ENCODE measurements at places on chromosomes 1 and 21. TPM values are rescaled to one million over a fixed set of nuclear protein-coding genes. Genes with fewer than 3 reads are reported as not detected.

Gene TNFRSF9
- total RNA-seq, result not detected

GRCh38 chr1:110639724-110640386, 33.7 kb upstream of the KCNA2 start:
- no peak for DNase-seq

DNA sequence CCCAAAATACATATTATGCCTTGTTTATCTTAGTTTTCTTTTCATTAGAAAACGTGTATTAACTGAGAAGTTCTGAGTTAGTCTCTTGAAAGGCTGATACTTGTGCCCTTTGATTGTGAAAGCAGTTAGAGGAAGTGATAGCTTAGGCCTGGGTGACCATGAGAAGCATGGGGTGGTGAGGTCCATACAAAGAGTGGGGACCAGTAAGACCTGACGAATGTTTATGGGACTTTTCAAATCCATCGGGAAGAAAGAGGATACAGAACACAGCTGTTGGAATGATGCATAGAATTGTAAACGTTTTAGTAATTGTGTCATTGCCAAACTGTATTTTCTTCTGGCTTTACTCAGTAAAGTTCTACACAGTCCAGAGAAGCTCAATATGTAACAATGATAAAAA, 259.8 kb downstream of the LMO4 start:
- DNase-seq, result no peak

DNA sequence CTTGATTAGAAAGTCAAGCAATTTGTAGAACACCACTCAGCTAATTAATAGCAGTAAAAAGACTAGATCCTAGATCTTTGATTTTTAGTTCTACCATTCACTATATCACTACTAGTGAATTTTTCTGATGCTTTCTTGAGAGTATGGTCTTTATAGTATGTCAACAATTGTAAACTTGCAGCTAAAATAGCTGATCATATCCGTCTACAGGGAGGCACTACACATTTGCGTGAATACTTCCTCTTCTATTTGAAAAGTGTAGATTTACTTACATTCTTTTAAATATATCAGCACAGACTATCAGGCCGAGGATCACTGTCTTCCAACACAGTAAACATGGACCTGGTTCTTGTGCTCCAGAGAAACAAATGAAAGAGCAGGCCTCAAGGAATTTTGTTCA, 18.6 kb upstream of the PTPRC start:
- no peak for DNase-seq

Gene PADI3
- 0.15 TPM for total RNA-seq

DNA sequence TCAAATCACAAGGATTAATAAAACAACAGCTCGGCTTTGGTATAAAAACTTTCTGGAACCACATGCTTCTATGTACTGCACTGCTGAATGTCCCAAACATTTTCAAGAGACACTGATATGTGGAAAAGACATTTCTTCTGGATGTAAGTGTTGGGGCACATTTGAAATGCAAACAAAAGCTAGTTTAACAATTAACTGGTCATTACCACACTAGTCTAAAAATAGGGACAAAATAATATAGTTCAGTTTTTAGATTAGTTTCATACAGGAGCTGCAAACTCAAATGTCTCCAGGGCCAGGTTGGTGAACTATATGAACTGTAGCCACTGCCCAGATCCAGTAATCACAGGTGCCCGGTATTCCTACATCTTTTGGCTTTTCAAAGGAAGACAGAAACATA, 3.2 kb downstream of the IL23R start:
- no peak for DNase-seq

- no peak for DNase-seq
Measured at GRCh38 chr1:183206538-183207122, 20.6 kb downstream of the LAMC2 start.

DNA sequence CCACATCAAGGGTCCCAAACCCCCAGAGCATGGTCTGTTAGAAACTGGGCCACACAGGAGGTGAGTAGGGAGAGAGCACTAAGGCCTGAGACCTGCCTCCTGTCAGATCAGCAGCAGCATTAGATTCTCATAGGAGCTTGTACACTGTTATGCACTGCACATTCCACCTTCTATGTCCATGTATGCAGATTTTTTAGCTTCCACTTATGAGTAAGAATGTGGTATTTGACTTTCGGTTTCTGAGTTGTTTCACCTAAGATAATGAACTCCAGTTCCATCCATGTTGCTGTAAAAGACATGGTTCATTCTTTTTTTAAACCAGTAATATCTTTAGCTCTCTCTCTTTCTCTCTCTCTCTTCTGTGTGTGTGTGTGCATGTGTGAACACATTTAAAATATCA, 663 bp upstream of the GBP6 start:
- no peak for DNase-seq

Gene PLA2G2F
- 0.41 TPM for total RNA-seq

All from HT-29 (cell line).